Glutamatergic neuron (in vitro differentiated cells): ENCODE measurements at places on chromosomes 12 and 14. TPM values are rescaled to one million over a fixed set of nuclear protein-coding genes. Genes with fewer than 3 reads are reported as not detected.
A peak's percentile ranks its signal among the peaks of the same experiment; 100 is the strongest.

The KSR2 gene
- 0.47 TPM for total RNA-seq

DNA sequence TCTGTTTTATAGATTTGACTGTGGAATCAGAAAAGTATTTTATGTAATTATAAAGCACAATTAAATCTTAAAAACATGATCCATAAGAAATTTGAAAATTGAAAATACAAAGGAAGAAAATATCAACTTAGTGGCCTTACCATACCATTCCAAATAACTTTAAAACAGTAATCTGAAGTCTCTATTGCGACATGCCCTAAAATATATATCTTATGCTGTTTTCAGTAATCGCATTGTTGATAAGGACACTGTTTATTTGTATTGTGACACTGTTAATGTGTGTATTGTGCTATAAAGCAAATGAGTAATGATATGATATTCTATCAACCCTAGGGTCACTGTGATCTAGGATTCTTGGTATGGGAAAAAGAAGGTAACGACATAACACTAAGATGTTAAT is 7.0 kb downstream of the KLHL28 start:
- no peaks in the 10 kb centered on the region for H3K36me3 ChIP-seq
- H3K27ac ChIP-seq = no peak overlapping the region
- no peaks in the 10 kb centered on the region for H3K27me3 ChIP-seq
- peaks cover 2% of the 10 kb centered on the region for H3K4me1 ChIP-seq
- DNase-seq = no peak

GRCh38 chr12:53058674-53059433 is 9.0 kb downstream of the TNS2 start:
- H3K27ac ChIP-seq = no peak overlapping the region
- H3K4me3 ChIP-seq = no peak overlapping the region
- no peaks in the 10 kb centered on the region for H3K36me3 ChIP-seq
- H3K27me3 ChIP-seq = peaks cover 14% of the 10 kb centered on the region
- peak; percentile 29 for DNase-seq

The SIVA1 gene
- 30.5 TPM for total RNA-seq

- H3K4me1 ChIP-seq = no peaks in the 10 kb centered on the region
- H3K4me3 ChIP-seq = no peak overlapping the region
- no peak for DNase-seq
- peaks cover 8% of the 10 kb centered on the region for H3K36me3 ChIP-seq
- H3K27ac ChIP-seq = no peak overlapping the region
Observed at GRCh38 chr12:113528606-113529293, 57.1 kb upstream of the LHX5 start.
